ENCODE measurements at places on chromosomes 11 and 22. TPM values are rescaled to one million over a fixed set of nuclear protein-coding genes. Genes with fewer than 3 reads are reported as not detected.
A peak's percentile ranks its signal among the peaks of the same experiment; 100 is the strongest.

OR51B2 gene
- total RNA-seq: not detected

- H3K4me1 ChIP-seq: peaks cover 29% of the 10 kb centered on the region
- H3K4me3 ChIP-seq: no peak overlapping the region
- no peak for DNase-seq
- H3K27ac ChIP-seq: no peak overlapping the region
- H3K36me3 ChIP-seq: no peaks in the 10 kb centered on the region
- H3K27me3 ChIP-seq: no peaks in the 10 kb centered on the region
Measured at GRCh38 chr11:86459002-86459385, 84.3 kb downstream of the CCDC81 start.

GRCh38 chr11:4454021-4454420 lies 4.9 kb downstream of the OR52K2 start:
- no peaks in the 10 kb centered on the region for H3K36me3 ChIP-seq
- no peaks in the 10 kb centered on the region for H3K27me3 ChIP-seq
- no peaks in the 10 kb centered on the region for H3K4me1 ChIP-seq

WT1 gene
- 1.5 TPM for total RNA-seq

GRCh38 chr11:118226781-118227180 lies 2.0 kb upstream of the JAML start:
- H3K4me1 ChIP-seq: no peaks in the 10 kb centered on the region
- H3K27ac ChIP-seq: no peak overlapping the region
- H3K27me3 ChIP-seq: no peaks in the 10 kb centered on the region
- DNase-seq: no peak
- H3K4me3 ChIP-seq: no peak overlapping the region

SYCE3 gene
- total RNA-seq: not detected

DNA sequence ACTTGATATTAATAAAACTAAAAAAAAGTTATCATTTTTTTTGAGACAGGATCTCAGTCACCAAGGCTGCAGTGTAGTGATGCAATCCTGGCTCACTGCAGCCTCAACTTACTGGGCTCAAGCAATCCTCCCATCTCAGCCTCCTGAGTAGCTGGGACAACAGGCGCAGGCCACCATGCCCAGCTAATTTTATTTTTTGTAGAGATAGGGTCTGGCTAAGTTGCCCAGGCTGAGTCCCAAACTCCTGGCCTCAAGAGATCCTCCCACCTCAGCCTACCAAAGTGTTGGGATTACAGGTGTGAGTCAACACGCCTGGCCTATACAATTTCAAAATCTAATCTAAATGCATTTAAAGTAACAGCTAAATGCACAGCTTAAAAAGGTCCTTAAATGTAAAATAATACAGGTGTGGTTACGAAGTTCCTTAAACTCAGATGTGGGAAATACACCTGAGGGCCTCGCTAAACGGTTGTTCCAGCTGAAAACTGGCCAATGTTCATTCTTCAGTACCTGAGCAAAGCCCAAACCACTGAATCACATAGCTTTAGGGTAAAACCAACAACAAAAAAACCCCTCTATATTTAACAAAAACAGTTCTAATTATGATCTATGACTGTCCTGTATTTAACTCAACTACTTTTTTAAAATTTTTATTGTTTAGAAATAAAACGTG lies 11.8 kb downstream of the NAP1L4 start:
- no peaks in the 10 kb centered on the region for H3K27me3 ChIP-seq
- DNase-seq: no peak
- H3K4me3 ChIP-seq: no peak overlapping the region
- H3K4me1 ChIP-seq: peaks cover 15% of the 10 kb centered on the region

BAIAP2L2 gene
- total RNA-seq: 0.28 TPM

GRCh38 chr11:113137713-113138529 lies 176.5 kb upstream of the TTC12 start:
- H3K4me1 ChIP-seq: peaks cover 2% of the 10 kb centered on the region
- H3K27me3 ChIP-seq: no peaks in the 10 kb centered on the region
- no peaks in the 10 kb centered on the region for H3K36me3 ChIP-seq
- DNase-seq: no peak
- no peak overlapping the region for H3K4me3 ChIP-seq
- H3K27ac ChIP-seq: no peak overlapping the region

NELL1 gene
- total RNA-seq: not detected

ENTHD1 gene
- total RNA-seq: not detected

DNA sequence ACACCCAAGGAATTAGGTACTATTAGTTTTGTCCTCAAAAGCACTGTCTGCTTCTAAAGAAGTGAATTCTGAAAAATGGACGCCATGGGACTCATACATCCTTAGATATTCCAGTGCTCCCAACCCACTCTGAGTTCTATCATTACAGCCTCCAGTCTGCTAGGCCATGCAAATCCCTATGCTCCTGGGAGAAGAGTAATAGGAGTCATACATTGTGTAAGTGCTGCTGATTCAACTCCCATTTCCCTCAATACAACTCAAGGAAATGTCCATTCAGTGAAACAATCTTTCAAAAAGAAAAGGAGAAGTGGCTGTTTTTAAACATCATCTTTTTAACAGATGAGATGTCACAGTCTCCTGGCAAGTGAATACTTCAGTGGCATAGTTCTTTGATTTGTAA lies 590.2 kb upstream of the LRRC4C start:
- no peak for DNase-seq
- no peak overlapping the region for H3K27ac ChIP-seq
- no peaks in the 10 kb centered on the region for H3K4me1 ChIP-seq
- H3K27me3 ChIP-seq: no peaks in the 10 kb centered on the region
- H3K4me3 ChIP-seq: no peak overlapping the region
- H3K36me3 ChIP-seq: no peaks in the 10 kb centered on the region

USH1C gene
- total RNA-seq: 1.6 TPM

ABTB2 gene
- total RNA-seq: 2.5 TPM

- no peak overlapping the region for H3K27ac ChIP-seq
- no peak for DNase-seq
- H3K36me3 ChIP-seq: no peaks in the 10 kb centered on the region
- no peak overlapping the region for H3K4me3 ChIP-seq
- no peaks in the 10 kb centered on the region for H3K4me1 ChIP-seq
Measured at GRCh38 chr11:85740481-85741400, 54.7 kb upstream of the CCDC89 start.

PDE3B gene
- 108 TPM for total RNA-seq

- H3K27me3 ChIP-seq: no peaks in the 10 kb centered on the region
- H3K27ac ChIP-seq: no peak overlapping the region
- H3K36me3 ChIP-seq: no peaks in the 10 kb centered on the region
- no peaks in the 10 kb centered on the region for H3K4me1 ChIP-seq
- DNase-seq: no peak
- no peak overlapping the region for H3K4me3 ChIP-seq
Measured at GRCh38 chr11:78532991-78533390, 41.7 kb downstream of the NARS2 start.

- H3K27ac ChIP-seq: no peak overlapping the region
- no peaks in the 10 kb centered on the region for H3K36me3 ChIP-seq
- no peaks in the 10 kb centered on the region for H3K27me3 ChIP-seq
- H3K4me1 ChIP-seq: no peaks in the 10 kb centered on the region
- H3K4me3 ChIP-seq: no peak overlapping the region
Measured at GRCh38 chr11:11122749-11123148, 230.3 kb downstream of the CSNK2A3 start.

- no peak for DNase-seq
- peak overlapping the region; percentile 41 for H3K4me3 ChIP-seq
- peaks cover 18% of the 10 kb centered on the region for H3K4me1 ChIP-seq
Measured at GRCh38 chr22:50676180-50676636, 3.6 kb downstream of the SHANK3 start.

GRCh38 chr11:6200975-6201374 lies 2.0 kb downstream of the OR52W1 start:
- DNase-seq: no peak
- H3K27ac ChIP-seq: no peak overlapping the region
- H3K36me3 ChIP-seq: peaks cover 7% of the 10 kb centered on the region
- H3K27me3 ChIP-seq: no peaks in the 10 kb centered on the region

- no peaks in the 10 kb centered on the region for H3K36me3 ChIP-seq
- H3K27me3 ChIP-seq: no peaks in the 10 kb centered on the region
- peak overlapping the region; percentile 76 for H3K27ac ChIP-seq
- H3K4me3 ChIP-seq: no peak overlapping the region
Measured at GRCh38 chr11:96114178-96115064, 190.5 kb upstream of the MTMR2 start.

TRIM49 gene
- total RNA-seq: not detected

DNA sequence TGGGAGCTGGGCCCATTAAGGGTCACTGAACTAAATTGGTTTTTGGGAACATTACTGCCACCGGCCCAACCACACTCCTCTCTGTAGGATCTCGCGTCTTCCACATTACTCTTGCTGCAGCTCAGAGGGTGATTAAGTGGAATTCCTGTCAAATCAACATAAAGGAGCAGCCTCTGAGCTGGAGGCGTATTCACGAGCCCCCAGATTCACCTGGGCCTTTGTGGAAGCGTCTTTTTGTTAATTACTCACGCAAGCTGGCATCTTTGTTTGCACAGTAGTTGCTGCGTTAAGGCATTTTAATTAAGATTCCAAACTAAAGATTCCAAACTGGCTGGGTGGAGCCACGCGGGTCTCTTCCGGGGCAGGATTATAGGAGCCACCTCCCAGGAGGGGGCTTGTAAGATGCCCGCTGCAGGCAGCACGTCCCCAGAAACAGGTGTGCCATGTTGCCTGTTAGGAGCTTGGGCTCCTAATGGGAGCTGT lies 21.5 kb upstream of the RFPL3 start:
- H3K27ac ChIP-seq: no peak overlapping the region
- H3K36me3 ChIP-seq: no peaks in the 10 kb centered on the region
- no peak overlapping the region for H3K4me3 ChIP-seq
- H3K4me1 ChIP-seq: peaks cover 14% of the 10 kb centered on the region
- H3K27me3 ChIP-seq: peaks cover 7% of the 10 kb centered on the region

SERPIND1 gene
- total RNA-seq: not detected

MRGPRX4 gene
- total RNA-seq: not detected

Measured in sigmoid colon (tissue), 7 donors.